ENCODE measurements at places on chromosomes 6 and 20.

DNA sequence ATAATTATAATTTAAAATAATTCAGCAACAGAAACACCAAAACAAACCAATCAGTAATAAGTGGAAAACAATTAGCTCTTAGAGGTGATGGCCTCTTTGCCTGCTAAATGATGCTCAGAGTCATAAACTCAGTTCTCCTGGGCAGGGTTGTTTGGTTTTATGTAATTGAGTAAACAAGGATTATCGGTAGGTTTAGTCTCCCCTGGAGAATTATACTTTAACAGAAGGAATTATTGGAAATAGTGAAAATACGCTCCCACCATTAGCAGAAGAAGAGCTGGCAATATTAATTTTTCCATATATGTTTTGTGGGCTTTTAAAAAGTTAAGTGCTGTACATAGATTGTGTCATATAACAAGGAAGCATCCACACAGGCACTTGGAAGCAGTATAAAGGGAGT lies 27.0 kb downstream of the CAP2 start:
- DNase-seq, result no peak

GRCh38 chr6:150633486-150633834 lies 33.8 kb downstream of the PLEKHG1 start:
- no peak for DNase-seq

GRCh38 chr20:41170386-41171105 lies 33.2 kb downstream of the PLCG1 start:
- DNase-seq, result no peak

DNA sequence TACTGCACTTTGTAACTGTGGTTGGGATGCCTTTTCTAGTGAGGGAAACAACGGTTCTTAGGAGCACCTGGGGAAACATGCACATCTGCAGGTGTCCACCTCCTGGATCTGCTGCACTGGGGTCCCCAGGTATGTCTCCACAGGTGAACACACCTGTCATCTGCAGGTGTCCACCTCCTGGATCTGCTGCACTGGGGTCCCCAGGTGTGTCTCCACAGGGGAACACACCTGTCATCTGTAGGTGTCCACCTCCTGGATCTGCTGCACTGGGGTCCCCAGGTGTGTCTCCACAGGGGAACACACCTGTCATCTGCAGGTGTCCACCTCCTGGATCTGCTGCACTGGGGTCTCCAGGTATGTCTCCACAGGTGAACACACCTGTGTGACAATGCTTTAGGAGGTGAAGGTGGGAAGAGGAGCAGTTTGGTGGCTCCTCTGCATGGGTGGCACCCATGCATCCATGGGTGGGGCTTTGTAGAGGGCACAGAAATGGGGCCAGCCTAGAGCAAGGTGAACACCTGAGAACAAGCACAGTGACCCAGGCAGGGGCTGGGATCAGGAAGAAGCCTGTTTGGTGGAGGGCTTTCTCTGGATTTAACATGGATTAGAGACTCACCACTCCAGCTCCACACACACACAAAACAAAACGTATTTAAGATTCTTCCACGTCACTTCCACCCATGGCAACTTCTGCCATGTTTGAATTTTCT lies 206.0 kb upstream of the CDH4 start:
- DNase-seq, result no peak

GRCh38 chr20:2576317-2576727 lies 39.9 kb downstream of the TMC2 start:
- no peak for DNase-seq

GRCh38 chr6:112155886-112156285 lies 68.5 kb downstream of the FAM229B start:
- no peak for DNase-seq

- DNase-seq, result peak; percentile 64
Measured at GRCh38 chr20:32333988-32334885, 23.9 kb upstream of the ASXL1 start.

DNA sequence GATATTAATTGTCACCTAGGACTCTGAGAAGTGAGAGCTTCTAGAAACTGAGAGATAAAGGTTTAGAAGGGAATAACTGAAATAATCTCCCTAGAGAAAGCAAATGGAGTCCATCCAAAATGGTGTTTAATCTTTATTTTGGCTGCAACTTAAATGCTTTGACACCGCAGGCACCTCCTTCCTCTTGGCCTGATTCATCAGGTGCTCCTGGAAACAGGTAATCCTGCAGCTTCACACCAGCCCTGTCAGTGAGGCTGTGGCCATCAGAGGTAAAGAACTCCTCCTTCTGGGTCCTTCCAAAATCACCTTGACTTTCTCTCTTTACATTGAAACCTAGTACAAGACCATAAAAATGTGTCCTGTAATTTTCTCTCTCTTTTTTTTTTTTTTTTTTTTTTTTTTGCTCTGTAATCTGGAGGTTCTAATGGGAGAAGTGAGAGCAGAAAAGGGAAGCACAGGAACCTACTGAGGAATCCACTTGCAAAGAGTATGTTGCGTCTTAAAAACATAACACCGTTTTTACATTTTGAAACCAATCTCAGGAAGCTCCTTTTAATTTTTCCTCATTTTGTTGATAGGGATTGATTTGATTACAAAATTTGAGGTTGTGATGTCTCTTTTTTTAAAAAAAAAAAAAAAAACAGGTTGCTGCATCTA lies 124.2 kb downstream of the LRRC1 start:
- DNase-seq, result no peak

- DNase-seq, result no peak
Measured at GRCh38 chr6:69729870-69730449, 66.8 kb downstream of the LMBRD1 start.

- DNase-seq, result no peak
Measured at GRCh38 chr6:18973251-18973650, 586.1 kb downstream of the RNF144B start.

GRCh38 chr20:2697768-2698167 lies 5.2 kb downstream of the EBF4 start:
- no peak for DNase-seq

GRCh38 chr6:158642097-158642601 lies 2.4 kb downstream of the DYNLT1 start:
- no peak for DNase-seq

- DNase-seq, result no peak
Measured at GRCh38 chr6:21102624-21103023, 490.9 kb upstream of the SOX4 start.

- DNase-seq, result no peak
Measured at GRCh38 chr6:126134491-126134890, 148.2 kb downstream of the TRMT11 start.

DNA sequence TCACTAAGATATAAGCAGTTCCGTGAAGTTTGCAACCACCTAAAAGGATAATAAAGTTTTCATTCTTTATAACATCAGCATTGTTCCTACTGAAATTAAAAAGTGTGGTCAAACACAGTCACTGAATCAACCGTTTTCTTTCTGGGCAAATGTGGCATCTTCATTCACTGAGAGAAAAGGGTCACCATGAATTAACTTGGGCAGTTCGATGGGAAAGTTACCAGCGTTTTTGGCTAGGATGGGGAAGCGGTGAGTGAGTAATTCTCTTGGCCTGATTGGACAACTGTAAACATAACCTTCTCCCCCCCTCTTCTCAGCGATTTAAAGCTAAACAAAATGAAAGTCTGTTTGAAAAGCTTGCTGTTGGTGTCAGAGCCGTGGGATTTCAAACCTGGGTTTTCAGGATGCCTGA lies 181.8 kb downstream of the SASH1 start:
- no peak for DNase-seq

DNA sequence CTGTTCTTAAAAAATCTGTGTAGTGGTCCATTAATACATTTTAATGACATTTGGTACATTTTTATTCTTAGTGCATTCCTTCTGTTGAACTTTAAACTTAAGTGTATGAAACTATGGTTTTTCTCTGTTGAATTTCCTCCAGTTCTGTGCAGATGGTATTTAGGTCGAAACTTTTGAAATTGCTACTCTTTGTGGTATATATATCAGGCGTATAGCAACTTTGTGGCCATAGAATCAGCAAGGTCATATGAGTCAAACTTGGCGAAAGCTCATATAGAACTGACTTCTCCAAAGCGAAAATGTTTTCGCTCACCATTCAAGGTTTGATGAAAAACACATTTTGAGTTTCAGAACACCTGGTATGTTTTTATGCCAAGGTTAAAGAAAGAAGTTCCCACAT lies 93.7 kb downstream of the MAP3K4 start:
- no peak for DNase-seq

DNA sequence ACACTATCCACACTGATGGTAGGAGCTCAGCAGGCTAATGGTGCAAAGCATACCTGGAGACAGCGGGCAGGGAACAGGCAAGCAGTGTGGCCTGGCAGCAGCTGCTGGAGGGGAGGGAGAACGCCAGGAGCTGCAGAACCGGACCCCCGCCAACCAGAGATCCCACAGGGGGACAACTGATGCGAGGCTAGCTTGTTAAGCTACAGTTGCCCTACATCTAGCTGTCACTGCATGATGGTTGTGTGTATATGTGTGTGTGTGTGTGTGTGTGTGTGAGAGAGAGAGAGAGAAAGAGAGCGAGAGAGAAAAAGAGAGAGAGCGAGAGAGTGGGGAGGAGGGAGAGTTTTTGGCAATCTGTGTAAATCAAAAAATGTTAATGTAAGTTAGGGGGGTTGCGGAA lies 69.7 kb upstream of the NHSL1 start:
- DNase-seq, result no peak

DNA sequence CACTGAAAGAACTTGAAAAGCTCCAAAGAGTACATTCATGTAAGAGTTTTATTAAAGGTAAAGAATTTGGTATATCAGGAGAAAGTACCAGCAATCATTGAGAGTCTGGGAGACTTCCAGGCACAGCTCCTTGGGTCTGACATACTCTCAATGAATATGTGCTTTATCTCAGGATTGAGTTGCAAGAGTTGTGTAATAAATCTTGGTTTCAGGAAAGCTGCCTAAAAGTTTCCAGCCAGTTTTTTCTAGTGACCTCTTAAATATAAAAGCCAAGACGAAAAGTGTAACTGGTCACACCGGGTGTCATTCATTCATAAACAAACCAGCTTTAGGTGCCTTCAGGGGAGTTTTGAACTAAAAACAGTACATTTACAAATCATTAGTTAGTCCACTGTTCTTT lies 21.6 kb upstream of the GJA1 start:
- DNase-seq, result no peak

- DNase-seq, result no peak
Measured at GRCh38 chr6:167665698-167666330, 160.9 kb upstream of the AFDN start.

- DNase-seq, result no peak
Measured at GRCh38 chr20:62695448-62696414, 12.9 kb upstream of the NTSR1 start.

GRCh38 chr6:112752791-112753190 lies 405.7 kb downstream of the RFPL4B start:
- no peak for DNase-seq

DNA sequence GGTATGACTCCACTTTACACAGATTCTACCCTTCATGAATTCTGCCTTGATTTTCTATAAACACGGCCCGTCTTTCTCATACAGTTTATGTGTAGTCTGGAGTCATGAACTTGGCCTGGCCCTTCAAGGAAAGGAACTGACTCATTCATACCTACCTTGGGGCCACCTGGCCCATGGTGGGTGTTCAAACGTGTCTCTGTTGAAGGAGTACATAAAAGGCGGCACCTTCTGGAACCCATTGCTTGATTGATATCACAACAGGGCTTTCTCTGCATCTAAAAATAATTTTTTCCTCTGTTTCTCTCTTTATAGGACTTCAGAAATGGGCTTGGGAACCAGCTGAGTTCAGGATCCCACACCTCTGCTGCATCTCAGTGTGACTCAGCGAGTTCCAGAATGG lies 363.0 kb upstream of the SOX4 start:
- no peak for DNase-seq

DNA sequence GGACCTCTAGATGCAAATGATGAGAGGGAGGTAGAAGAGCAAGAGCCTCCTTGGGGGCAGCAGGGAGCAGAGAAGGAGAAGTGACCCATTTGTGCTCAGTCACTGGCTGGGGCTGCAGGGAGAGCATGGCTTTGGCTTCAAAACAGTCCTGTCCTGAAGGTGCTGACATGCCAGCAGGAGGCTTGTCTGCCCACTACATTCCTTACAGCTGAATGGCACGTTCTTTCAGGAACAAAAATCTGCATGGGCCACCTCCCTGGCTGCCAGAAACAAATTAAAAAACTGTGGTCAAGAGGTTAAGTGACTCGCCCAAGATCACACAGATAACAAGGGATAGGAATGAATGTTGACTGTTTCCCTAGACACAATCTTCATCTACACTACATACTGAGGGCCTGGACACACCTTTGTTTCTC lies 188.8 kb downstream of the HIVEP2 start:
- no peak for DNase-seq

GRCh38 chr6:161487217-161487531 lies 213.3 kb upstream of the AGPAT4 start:
- no peak for DNase-seq

GRCh38 chr6:106750946-106751345 lies 121.6 kb downstream of the QRSL1 start:
- no peak for DNase-seq

- no peak for DNase-seq
Measured at GRCh38 chr6:144824018-144824417, 538.9 kb downstream of the UTRN start.

DNA sequence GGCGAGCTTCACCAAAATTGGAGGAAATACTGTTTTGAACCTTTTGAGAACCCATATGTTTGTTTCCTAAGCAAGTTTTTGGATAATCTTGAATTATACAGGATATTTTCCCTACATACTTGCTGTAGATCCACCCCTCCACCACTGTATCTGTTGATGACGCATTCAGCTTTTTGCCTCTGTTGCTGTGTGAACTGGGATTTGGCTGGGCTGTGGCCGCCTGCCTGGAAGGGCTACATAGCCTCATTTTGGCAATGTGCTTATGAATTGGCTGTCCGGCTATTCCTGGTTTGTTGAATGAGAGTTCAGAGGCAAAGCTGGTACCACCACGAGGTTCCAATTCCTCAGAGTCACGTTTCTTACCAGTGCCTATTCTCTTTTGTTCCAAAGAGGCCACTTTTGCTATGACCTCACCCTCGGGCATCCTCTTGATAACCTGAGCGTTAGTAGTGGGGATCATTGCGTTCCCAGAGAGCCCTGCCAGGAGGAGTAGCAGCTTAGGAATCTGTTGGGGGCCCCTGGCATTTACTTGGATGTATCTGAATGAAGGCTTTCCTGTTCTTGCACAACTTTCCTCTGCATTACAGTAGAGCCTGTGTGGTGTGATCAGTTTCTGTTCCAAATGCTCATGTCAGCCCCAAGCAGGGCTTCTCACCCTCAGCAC lies 6.4 kb downstream of the FAM83D start:
- no peak for DNase-seq

DNA sequence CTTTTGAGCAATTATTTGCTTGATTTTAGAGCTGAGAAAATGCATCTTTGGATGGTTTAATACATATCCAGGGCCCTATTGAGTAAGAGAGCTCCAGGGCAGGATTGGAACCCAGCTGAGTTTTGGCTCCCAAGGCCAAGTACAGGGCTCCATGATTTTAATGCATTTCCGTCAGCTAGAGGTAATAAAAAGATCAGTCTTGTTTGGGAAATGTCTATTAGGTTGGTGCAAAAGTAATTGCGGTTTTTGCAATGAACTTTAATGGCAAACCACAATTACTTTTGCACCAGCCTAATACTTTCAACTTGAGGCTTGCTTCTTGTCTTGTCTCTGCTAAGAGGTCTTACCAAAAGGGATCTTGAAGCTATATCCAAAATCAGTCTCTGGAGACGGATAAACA lies 29.4 kb upstream of the CDH4 start:
- DNase-seq, result no peak

- no peak for DNase-seq
Measured at GRCh38 chr20:50548396-50548795, 38.2 kb downstream of the PTPN1 start.
